ENCODE measurements at places on chromosomes 1 and 21.

- no peak for DNase-seq
These were observed 199.4 kb upstream of the CACYBP start for GRCh38 chr1:174800216-174800851.

- DNase-seq = no peak
These were observed 116.4 kb downstream of the GREM2 start for GRCh38 chr1:240495601-240496000.

DNA sequence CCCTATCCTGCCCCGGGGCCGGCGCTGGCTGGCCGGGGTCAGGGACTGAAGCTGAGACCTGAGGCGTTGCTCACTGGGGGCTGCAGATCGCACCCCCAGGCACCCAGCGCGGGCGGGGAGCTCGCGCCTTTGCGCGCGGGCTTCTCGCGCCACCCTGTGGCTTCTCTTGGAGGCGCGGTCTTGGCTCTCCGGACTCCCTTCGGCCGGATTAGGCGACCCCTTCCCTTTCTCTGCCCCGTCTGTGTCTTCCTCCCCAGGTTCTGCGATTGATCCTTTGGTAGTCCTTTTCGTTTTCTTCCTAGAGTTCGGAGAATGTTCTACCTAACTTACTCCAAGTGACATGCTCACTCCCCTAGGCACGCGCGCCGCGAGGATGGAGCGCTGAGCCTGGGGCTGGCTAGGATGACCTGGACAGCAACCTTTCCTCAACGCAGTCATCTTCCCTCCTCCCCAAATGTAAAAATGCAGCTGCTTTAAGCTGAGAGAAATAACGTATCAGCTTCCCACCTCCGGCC is 495 bp upstream of the NTRK1 start:
- DNase-seq = no peak

DNA sequence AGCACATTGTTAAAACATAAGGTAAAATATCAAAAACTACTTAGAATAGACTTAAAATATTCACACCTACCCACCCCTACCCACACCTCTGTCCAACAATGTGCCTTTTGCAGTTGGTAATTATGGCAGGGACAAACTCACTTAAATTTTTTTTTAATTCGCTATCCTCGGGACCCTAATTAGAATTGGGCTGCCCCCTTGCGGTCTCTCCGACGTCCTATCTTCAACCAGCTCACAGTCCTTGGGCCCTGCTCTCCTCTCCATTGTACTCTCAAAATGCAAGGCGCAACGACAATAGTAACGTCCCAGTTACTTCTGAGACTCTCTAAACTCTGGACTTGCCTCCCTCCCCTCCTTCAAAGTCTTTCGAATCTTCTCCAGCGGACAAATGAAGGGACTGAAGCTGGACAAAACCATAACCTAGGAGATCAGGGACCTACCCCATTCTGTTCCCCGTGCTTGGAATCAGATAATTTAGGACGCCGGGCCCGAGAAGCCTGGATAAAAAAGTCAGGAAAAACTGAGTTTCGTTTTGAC is 1.1 kb upstream of the CIART start:
- DNase-seq = no peak

DNA sequence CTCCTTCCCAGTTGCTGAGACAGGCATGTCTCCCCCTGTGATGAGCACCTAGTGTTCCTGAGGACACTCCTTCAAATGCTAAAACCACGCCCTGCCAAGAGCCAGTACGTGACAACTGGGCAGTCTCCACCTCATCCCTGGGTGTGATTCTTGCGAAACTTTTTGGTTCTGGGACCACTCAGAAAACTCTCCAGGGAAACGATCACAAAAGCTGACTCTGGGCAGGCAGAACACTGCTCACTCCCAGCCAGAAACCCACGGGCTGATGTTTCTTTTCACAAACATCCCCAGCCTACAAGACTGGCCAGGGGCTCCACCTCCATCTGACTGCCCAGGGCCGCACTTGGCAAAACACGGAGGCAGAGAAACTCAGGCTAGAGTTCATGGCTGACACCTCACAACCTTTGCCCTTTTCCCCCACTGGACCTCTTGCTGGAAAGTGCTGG is 24.4 kb downstream of the DHRS3 start:
- DNase-seq = no peak

DNA sequence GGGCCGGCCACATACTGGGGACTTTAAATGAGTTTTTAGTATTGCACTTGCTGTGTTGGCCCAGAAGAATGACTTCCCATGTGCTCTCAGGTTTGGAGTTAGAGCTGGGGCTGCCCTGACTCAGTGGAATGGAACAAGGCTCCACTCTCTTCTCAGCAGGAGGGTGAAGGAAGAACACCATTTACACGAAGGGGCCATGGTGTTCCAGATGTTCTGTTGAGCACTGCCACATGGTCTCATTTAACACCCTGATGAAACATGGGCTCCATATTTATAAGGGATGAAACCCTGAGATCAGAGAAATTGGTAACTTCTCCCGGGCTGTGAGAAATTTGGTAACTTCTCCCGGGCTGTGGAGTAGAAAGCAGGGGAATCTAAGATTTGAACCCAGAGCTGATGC is 5.8 kb downstream of the PYCR2 start:
- no peak for DNase-seq

DNA sequence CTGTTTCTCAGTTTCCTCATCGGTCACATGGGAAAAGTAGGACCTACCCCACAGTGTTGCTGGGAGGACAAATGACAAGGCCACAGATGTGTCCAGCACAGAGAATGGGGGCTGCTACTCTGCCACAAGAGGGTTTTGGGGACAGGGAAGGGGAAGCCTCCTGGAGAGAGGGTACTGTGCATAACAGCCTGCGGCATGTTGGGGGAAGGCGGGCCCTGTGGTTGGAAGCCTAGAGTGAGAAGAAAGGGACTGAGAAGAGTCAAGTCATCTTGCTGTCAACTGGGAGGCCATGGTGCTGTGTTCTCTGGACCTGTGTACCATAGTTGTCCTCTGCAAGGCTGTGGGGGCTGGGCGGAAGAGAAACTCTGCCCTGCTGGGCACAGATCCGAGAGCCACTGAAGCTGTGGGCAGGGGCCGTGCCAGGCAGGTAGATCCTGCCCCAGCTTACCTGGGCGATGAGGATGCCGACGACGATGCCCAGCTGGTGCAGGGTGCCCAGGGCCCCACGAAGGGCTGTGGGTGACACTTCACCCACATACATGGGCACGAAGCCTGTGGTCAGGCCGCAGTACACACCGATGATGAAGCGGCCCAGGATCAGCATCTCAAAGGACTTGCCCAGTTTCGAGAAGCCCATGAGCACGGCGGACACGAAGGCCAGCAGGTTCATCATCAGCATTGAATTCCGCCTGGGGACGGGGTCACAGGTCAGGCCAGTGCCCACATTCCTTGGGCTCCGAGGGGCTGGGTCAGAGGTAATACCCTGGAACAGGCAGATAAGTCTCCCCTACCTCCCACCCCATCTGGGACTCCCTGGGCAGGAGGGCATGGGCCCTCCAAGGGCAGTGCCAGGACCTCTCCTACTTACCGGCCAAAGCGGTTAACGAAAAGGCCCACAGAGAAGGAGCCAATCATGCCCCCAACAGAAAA is 28.2 kb downstream of the SLC2A1 start:
- DNase-seq = no peak

DNA sequence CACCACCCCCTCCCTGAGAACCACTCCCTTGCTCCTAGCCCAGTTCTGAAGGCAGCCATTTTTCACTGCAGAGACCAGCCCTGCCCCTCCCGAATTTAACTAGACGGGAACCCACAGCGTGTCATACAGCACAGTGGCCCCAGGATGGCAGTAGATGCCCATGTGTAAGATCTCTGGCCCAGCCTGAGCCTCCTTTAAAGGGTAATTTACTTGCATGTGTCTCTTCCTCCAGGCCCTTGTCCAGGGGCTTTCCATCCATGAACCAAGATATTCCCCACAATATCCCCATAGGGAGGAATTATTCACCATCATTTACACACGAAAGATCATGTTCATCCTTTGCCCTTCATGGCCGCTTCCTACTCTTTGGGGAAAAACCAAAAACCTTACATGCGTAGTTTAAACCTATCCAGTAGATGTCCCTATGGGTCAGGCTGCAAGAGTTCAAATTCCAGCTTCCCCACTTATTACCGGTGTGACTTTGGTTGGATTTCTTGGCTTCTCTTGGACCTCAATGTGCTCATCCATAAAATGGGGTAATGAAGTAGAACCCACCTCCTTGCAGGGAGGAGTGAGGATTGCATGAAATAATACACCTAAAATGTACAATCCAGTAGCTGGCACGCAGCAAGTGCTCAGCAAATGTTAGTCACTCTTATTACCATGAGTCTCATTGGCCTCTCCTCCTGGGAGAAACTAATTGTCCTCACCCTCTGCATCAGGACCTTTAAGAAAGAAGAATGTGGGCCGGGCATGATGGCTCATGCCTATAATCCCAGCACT is 4.0 kb upstream of the LACTBL1 start:
- no peak for DNase-seq
